ENCODE measurements at places on chromosomes 6 and 20.

DNA sequence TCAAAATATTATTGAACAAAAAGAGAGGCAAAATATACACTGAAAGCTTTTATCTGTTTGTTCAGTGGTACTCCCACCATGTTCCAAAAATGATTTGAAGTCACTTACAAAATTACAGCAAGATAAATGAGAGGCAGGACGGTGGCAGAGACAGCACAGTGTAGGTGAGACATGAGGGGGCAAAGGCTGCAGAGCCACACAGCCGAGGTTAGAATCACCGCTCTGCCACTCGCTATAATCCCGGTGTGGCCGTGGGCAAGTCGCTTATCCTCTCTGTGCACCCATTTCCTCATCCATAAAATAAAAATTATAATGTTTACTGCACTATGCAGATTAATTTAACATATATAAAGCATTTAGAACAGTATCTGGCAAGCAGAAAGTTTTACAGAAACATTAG, 140.1 kb upstream of the BEND6 start:
- no peaks in the 10 kb centered on the region for H3K27me3 ChIP-seq
- peaks cover 26% of the 10 kb centered on the region for H3K4me1 ChIP-seq
- no peaks in the 10 kb centered on the region for H3K36me3 ChIP-seq
- no peak for DNase-seq

DNA sequence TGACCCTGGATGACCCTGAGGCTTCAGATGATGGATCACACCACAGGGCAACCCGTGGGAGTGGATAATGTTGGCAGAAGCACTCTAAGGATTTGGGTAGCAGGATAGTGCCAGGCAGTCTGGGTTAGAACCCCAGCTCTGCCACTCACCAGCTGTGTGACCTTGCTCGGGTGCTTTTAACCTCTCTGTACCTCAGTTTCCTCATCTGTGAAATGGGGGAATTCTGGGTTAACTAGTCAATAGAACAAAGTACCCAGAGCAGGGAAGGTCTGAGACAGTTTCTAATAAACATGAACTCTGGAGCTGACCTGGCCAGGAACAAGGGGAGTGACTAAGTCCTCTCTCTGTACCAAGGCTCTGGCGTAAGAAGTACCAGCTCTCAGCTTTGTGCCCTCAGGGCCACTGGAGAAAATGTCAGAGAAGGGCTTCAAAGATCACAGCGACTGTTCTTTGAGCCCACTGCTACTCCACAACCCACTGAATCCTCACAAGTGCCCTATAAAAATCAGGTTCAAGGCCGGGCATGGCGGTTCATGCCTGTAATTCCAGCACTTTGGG, 14.7 kb upstream of the NOL4L start:
- no peak overlapping the region for H3K4me3 ChIP-seq
- H3K27me3 ChIP-seq: no peaks in the 10 kb centered on the region
- no peaks in the 10 kb centered on the region for H3K4me1 ChIP-seq
- H3K36me3 ChIP-seq: no peaks in the 10 kb centered on the region
- H3K27ac ChIP-seq: no peak overlapping the region

DNA sequence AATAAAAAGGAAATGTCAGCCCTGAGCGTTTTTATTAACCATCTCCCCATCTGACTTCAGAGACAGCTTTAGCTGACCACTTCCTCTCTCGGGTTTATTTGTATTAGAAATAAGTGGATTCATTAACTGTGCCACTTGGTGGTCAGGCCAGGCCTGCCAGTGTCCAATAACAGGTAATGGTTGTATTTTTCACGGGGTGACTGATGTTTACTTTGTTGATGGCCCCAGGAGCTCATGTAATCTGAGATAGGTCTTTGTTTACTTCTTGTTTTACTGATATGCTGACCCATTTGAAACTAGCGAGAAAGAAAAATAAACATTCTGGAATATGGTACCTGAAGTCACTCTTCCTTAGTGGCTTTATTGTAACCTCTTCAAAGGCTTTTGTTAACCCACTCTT, 504.3 kb upstream of the SLC35B3 start:
- H3K4me3 ChIP-seq: no peak overlapping the region
- no peaks in the 10 kb centered on the region for H3K36me3 ChIP-seq
- no peak overlapping the region for H3K27ac ChIP-seq
- H3K27me3 ChIP-seq: no peaks in the 10 kb centered on the region

DNA sequence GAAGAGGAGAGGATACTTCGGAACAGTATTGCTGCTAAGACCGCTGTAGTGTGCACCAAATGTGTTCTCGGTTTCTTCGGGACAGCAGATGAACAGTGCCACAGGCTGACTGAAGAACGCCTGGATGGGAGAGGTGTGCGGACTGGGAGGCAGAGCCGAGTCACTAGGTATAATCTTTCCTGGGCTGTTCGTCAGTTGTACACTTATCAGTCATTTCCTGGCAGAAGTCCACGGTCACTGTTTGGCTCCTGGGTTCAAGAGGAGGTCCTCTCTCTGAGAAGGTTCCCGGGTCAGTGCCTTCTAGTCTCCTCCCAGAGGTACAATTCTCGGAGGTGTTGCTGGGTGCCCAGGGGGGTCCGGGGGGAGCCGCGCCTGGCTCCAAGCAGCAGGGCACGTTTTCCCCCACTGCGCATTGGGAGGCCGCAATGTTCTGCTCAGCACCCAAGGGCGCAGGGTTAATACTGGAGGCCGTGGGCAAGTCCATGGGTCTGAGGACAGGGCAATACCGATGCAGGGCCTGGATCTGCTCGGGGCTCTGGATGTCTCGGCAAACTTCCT, 38.1 kb downstream of the GJA10 start:
- no peak overlapping the region for H3K27ac ChIP-seq
- no peaks in the 10 kb centered on the region for H3K36me3 ChIP-seq
- H3K4me3 ChIP-seq: no peak overlapping the region
- no peak for DNase-seq
- no peaks in the 10 kb centered on the region for H3K4me1 ChIP-seq

DNA sequence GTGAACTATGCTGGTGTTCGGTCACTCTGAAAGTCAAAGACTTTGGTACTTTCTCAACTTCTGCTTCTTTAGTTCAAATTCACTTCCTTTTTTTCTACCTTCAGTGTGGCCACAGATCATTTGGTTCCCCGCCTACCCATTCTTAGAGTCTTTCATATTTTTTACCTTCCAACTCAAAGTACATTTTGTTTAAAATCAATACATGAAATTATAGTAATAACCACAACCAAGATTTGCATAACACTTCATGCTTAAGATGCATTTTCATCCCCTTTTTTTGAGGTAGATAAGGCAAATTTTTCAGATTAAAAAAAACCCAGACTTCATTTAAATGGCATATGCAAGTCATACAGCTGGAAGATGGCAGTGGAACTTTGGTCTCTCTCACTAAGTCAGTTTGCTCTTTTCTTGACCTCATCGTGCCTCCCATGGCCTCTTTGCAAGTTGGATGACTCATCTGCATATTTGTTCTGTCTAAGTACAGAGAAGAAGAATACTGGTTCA, 11.9 kb upstream of the CNR1 start:
- no peaks in the 10 kb centered on the region for H3K27me3 ChIP-seq
- no peak for DNase-seq
- H3K4me3 ChIP-seq: no peak overlapping the region
- H3K4me1 ChIP-seq: no peaks in the 10 kb centered on the region
- H3K36me3 ChIP-seq: no peaks in the 10 kb centered on the region

DNA sequence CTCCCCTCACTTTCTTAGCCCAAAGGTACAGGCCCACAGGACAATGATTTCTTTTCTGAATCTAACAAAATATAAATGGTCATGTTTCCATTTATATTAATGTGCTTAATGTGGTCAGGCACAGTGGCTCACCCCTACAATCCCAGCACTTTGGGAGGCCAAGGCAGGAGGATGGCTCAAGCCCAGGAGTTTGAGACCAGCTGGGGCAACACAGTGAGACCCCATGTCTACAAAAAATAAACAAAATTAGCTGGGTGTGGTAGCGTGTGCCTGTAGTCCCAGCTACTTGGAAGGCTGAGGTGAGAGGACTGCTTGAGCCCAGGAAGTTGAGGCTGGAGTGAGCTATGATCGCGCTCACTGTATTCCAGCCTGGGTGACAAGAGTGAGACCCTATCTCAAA, 77.2 kb upstream of the TULP1 start:
- peak overlapping the region; percentile 81 for H3K27ac ChIP-seq
- H3K36me3 ChIP-seq: peaks cover 35% of the 10 kb centered on the region
- peaks cover 85% of the 10 kb centered on the region for H3K4me1 ChIP-seq
- H3K4me3 ChIP-seq: no peak overlapping the region
- no peaks in the 10 kb centered on the region for H3K27me3 ChIP-seq
- DNase-seq: peak; percentile 54

GRCh38 chr6:127128066-127128465, 9.6 kb downstream of the RSPO3 start:
- DNase-seq: no peak
- H3K4me3 ChIP-seq: no peak overlapping the region
- H3K36me3 ChIP-seq: no peaks in the 10 kb centered on the region
- no peaks in the 10 kb centered on the region for H3K27me3 ChIP-seq
- no peak overlapping the region for H3K27ac ChIP-seq
- H3K4me1 ChIP-seq: no peaks in the 10 kb centered on the region

DNA sequence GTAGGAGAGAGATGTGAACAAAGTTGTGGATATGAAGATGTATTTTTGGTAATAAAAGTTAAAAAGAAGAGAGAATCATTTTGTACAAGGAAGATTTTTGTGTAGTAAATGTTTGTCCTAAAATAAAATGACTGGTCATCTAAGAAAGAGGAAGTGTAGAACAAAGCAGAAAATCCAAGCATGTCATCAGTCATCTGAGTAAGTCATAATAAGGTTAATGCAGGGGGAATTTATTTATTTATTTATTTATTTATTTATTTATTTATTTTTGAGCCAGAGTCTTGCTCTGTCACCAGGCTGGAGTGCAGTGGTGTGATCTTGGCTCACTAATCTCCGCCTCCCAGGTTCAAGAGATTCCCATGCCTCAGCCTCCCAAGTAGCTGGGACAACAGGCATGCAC, 15.7 kb upstream of the CGA start:
- H3K27me3 ChIP-seq: no peaks in the 10 kb centered on the region
- no peak overlapping the region for H3K4me3 ChIP-seq
- no peak overlapping the region for H3K27ac ChIP-seq
- no peaks in the 10 kb centered on the region for H3K4me1 ChIP-seq
- DNase-seq: no peak

- no peaks in the 10 kb centered on the region for H3K36me3 ChIP-seq
- no peak for DNase-seq
- peaks cover 5% of the 10 kb centered on the region for H3K4me1 ChIP-seq
- H3K4me3 ChIP-seq: no peak overlapping the region
- H3K27ac ChIP-seq: no peak overlapping the region
- H3K27me3 ChIP-seq: peaks cover 30% of the 10 kb centered on the region
Measured at GRCh38 chr6:39298061-39298460, 16.2 kb downstream of the KCNK17 start.

DNA sequence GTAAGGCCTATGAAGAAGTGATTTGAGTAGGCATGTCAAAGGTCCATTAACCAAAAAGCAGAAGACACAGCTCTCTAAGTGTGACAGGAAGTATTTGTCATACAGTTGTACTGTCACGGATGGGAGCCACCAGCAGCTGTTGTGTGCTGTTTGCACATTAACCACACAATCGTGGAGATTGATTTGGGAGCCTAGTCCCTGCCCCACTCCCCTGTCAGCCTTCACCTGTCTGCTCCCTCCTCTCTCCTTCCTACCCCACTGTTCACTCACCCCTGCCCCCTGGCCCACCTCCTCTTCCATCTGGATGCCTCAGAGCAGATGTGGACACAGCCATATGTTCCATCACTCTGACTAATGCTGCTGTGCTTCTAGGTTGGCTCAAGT, 124.7 kb upstream of the SPACA1 start:
- DNase-seq: no peak
- no peaks in the 10 kb centered on the region for H3K36me3 ChIP-seq

DNA sequence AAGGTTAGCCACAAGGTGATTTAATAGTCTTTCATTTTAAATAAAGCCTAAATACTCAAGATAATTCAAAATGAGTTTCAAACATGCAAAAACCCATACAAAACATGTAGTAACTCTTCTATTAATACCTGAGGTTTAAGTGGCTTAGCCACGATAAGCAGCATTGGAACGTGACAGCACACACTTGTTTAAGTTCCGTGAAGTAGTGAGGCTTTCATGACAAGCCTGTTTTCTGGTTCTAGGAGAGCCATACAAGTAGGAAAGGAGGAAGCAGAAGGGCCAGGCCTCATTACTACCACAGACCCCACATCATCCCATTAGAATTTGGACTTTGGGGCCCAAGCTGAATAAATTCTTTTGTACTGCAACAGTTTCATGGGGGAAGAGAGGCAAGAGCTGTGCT, 54.3 kb upstream of the PRND start:
- no peaks in the 10 kb centered on the region for H3K4me1 ChIP-seq
- peak overlapping the region; percentile 24 for H3K27ac ChIP-seq

- no peak overlapping the region for H3K27ac ChIP-seq
- H3K36me3 ChIP-seq: no peaks in the 10 kb centered on the region
Measured at GRCh38 chr6:83057705-83058321, 7.8 kb downstream of the UBE3D start.
